ENCODE measurements at places on chromosomes 3 and 15.

- no peak for DNase-seq
Measured at GRCh38 chr15:62783303-62783957, 259.1 kb upstream of the TPM1 start.

DNA sequence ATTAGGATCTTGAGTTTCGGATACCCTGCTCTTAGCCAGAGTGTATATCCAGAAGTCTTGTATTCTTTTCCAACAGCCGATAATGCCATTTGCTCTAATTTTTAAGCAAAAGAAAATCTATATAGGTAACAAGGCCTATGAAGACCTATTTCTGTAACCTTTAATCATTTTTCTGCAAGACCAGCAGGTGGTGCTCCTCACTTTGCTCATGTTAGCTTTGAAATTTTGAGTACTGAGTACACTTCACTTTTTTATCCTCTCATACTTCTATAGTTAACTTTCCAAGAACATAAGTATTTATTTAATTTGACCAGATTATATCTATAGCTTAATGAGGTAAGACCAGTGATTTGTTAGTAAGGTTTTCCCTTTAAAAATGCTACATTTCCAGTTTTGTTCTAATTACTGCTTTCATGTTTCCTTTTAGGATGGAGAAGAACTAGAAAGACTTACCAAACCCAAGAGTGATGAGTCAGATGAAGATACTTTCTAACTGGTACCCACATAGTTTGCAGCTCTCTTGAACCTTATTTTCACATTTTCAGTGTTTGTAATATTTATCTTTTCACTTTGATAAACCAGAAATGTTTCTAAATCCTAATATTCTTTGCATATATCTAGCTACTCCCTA is 20.5 kb downstream of the SLC35A5 start:
- DNase-seq = no peak

DNA sequence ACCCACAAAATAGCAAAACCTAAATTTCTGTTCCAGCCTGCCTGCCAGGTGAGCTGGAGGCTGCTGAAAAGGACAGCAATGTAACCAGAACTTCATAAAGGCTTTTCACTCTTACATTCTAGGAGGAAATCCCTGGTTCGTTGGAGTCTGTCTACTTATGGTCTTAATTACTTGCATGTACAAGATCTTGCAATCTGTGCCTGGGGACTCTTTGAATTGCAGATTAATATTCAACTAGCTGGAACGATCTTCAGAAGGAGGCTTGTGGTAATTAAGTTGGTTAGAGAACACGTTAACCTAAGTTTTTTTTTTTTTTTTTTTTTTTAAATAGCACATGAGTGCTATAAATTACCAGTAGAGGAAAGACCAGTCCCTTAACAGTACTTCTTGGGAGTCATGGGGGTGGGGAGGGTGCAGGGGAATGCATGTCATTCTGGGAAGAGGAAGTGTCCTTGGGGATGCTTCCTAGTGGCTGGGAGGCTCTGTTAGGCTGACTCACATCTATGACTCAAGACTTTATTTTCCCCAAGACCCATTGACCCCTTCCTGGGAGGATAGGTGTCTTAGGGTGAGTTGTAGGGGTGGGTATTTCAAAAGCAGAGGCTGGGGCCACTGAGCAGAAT is 139.8 kb downstream of the RAB11A start:
- DNase-seq = peak; percentile 98

DNA sequence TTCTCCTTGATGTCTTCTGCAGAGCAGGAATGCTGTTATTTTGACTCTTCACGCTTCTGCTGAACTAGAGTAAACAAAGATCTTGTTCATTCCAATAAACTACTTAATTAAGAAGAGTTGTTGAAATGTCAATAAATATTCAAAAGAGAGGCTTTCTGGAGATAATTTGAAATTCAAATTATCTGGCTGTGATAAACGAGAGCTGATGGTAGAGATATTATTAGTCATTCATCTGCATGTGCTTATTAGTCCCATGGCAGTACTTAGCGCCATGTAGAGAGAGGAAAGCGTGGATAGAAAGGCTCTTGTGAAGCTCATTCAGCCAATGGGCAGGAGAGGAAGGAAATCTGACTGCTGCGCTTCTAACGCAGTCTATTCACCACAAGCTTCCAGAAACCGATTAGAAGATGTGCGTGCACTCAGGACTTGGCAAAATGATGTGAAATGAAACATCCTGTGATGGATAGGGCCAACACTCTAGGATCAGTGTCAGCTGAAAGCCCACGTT is 251.1 kb downstream of the GABRB3 start:
- DNase-seq = no peak

- no peak for DNase-seq
Measured at GRCh38 chr3:126577261-126577660, 18.5 kb upstream of the C3orf22 start.

DNA sequence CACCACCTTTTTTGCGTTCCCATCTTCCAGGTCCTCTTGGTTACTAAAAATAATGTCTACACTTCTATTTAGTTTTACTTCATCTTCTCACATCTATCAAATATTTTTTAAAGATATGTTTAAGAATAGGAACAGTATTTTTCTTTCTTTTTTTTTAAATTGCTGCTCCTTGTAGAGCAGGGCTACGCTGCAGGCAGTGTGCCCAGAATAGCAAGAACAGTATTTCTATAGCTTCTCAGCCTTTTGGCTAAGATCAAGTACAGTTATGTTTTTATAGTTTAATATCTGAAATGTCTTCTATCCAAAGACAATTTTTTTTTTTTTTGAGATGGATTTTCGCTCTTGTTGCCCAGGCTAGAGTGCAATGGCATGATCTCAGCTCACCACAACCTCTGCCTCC is 73.0 kb downstream of the MYO9A start:
- DNase-seq = no peak

- no peak for DNase-seq
Measured at GRCh38 chr3:112773864-112774263, 72.8 kb downstream of the CD200R1L start.

DNA sequence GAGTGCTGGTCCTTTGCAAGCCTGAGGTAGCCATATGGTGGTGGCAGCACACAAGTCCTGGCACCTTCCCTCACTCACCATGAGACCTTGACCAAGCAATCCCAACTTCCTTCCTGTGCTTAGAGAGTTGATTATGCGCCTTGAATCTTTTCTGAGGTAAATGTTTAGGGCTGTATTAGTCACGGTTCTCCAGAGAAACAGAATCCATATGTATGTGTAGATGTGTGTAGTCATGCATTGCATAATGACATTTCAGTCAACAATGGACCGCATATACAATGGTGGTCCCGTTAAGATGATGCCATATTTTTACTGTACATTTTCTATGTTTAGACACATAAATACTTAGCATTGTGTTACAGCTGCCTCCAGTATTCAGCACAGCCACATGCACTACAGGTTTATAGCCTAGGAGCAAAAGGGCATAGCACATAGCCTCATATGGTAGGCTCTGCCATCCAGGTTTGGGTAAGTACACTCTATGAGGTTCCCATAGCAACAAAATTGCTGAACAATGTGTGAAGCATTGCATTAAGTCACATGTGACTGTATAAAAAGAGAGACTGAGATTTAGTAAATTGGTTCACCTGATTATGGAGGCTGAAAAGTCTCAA is 20.2 kb upstream of the NUP210 start:
- no peak for DNase-seq

Data from epithelial cell of proximal tubule (primary cell).